Liver (tissue), 10 donors: ENCODE measurements at places on chromosomes 3 and 15.

DNA sequence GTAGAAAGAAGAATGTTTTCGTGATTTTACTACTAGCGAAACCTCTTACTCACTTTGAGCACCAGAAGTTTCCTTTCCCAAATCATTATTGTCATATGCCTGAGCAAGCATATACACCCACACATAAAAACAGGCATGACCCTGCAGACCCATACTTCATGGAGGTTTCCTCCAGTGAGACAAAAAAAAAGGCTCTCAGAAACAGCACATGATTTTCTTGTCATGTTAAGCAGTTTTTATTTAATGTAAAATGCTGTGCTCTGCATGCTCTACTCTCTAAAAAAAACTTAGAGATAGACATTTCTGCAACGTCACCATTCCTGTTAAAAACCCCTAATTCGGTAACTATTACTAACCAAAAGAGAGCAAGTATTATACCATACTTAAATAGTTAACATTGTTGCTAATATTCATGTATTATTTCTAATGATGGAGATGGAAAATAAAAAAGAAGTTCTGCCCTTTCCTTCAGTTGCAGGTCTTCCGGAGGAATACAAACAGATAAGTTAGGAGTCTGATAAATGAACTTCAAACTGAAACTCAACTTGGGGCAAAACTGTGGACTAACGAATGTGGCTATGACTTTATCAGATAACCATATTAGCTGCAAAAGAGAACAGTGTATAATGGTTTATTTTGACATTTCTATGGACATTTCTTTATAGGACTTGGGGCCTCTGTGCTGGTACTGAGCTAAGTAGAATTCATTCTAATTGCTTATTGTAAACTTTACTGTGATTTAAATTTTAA is 15.9 kb downstream of the CD200R1 start:
- DNase-seq, result no peak

DNA sequence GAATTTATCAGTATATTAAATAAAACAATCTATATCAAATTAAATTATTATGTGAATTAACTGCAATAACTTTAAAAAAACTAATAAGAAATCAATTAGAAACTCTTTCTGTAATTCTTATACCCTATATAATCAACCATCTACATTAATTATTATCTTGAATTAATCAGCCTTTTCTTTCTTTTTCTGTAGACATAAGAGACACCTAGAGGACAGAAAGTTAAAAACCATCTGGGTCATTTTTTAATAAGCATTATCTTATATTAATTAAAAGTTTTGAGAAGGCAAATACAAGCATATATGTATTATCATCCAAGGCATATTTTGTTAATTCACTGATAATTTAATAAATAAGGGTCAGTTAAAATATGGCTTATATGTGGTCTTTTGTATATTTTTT is 24.2 kb upstream of the SLC25A26 start:
- no peak for DNase-seq

DNA sequence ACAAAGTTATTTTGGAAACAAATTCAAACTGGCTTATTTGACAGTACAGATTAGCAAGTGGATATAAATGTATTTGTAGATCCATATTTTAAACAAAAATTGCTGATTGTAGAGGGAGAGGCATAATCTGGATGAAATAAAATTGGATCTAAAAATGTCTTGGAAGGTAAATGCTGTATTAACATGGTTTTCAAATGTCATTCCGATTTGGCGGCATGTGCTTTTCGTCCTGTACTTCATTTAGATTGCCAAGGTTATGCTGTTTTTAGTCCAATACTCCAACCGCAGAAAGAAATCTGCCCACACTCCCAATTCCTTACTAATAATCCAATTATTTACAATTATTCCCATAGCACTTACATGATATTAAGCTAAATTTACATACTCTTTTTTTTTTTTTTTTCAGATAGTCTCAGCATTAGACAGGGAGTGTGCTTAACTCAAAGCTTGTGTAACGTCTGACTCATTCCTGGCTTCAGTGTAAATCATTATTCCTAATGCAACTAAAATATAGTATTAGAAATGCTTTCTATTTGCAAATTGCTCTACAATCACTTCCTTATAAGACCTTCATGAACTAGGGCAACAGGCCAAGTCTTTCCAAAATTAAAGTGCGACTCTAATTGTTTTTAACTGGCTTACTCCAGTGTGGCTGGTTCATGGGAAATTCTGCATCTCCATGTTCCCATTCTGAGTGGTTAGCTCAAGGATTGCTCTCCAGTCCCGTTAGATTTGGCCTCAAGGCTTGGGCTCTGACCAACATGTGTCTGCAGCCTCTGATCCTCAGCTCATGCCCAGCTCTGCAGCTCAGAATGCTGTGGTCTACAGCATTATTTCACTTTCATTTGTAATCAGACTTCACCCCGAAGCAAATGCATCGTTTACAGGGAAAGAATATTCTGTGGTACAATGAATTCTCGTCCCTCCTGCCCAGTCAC is 103.9 kb downstream of the FBN1 start:
- no peak for DNase-seq

GRCh38 chr3:51947215-51947900 is 5.2 kb downstream of the PARP3 start:
- DNase-seq, result no peak

- no peak for DNase-seq
Measured at GRCh38 chr3:183797996-183798395, 27.4 kb downstream of the MAP6D1 start.

GRCh38 chr15:42704492-42704926 is 32.4 kb downstream of the CDAN1 start:
- peak; percentile 71 for DNase-seq

DNA sequence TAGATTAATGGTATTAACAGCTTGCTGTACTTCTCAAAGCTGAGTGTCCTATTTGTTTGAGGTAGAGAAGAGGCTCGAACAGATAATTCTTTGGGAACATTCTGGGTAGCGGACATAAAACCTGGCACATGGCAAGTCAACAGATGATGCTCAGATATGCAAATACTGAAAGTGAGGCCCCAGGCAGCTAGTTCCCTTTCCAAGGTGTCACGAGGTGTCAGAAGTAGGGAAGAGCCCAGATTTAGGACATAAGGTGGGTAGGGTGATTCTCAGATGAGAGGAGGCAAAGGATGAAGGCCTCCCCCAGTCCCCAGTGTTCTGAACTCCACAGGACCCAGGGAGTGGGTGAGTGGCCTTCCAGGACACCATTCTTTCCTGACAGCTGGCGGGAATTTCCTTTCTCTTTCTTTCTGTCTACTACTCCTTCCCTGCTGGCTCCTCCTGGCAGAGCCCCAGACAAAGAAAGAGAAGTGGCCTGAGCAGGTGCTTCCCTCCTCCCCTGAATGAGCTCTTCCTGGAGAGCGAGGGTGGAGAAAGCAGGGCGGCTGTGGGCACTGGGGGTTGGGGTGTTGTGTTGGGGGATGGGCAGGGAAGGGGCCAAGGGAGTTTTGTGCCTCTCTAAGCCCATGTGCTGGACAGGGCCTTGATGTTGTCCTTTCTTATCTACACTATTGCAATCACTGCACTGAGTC is 87.5 kb downstream of the CORO2B start:
- no peak for DNase-seq

DNA sequence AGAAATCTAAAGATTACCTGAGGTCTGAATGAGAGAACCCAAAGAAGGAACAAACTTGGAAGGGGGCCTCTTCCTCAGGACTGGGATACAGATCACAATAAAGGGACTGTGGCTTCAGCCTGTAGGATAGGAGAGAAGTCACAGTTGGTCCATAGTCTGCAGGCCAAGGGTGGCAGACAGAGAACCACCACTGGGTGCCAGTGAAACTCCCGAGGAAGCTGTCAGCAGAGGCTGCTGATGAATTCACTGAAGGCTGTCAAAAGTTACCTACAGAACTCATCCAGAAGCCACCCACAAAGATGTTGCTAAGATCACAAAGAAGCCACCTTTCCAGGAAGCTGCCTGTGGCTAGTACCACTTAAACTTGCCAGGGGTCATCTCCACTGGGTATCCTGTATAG is 78.5 kb downstream of the TMCO5A start:
- no peak for DNase-seq

DNA sequence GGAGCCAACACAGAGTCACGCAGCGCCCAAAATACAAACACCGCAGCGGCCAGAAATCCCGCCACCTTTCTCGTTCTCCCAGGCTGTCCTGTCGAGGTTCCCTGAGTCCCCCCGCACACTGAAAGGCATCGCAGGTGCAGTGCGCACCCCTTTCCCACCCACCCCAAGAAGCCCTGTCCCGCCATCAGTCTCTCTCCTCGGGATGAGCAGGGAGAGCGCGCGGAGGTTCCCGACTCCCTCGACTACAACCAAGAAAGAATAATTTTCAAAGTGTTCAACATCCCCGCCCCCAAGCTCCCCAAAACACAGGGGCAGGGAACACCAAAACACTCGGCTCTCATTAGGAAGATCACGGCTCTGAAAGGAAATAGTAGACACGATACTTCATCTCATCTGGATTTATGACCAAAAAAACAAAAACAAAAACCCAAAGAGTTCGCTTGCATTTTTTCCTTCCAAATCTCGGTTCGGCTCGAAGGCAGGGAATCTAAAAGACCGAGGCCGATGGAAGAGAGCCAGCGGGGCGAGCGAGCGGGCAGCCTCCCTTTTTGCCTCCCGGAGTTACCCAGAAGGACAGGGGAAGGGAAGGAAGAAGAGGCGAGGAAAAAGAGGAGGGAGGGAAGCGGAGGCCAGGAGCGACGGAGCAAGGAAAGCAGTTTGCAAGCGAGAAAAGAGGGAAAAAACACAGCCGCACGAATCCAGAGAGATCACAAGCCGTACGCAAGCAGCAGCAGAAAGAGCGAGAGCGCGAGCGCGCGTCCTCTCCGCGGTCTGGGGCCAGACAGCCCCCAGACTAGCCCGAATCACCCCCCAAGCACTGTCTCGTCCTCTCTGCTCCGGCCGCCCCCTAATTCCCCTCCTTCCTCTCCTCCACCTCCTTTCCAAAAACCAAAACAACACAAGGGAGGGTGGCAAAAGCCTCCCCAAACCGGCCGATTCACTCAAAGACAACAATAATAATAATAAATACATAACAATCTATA is 808 bp downstream of the BCL6 start:
- DNase-seq, result peak; percentile 70

- no peak for DNase-seq
Measured at GRCh38 chr15:34943711-34944110, 25.8 kb downstream of the AQR start.

DNA sequence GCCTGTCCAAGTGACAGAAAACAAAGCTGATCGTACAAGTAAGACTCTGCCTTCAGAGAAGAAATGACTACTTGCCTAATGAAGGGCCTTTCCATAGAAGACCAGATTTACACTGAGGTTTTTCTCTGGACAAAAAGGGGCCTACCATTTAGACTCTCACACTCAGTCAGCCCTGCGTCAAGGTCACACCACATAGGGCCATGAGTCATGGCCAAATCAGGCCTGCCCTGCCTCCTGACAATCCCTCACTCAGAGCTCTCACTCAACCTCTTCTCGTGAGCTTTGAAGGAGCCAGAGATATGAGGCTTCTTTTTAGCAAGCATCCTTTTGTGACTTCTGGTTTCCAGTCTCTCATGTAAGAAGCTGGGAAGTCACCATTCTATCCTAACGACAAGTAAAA is 68.1 kb upstream of the NMNAT3 start:
- DNase-seq, result no peak

DNA sequence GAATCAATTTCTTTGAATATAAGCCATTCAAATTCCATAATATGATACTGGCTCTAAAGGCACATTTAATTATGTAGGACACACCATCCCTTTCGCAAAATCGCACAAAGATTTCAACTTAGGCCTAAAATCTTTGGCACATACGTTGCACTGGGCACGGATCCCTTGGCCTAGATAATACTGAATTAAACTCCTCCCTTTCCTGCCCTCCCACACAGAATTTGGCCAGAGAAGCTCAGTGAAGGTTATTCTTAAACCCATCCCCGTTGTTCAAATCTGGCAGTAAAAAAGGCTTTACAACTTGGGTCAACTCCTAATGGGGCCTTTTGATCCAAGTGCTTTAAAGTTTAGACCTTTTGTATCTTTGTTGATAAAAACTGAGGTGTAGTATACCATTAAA is 247.2 kb downstream of the PTPRG start:
- no peak for DNase-seq

DNA sequence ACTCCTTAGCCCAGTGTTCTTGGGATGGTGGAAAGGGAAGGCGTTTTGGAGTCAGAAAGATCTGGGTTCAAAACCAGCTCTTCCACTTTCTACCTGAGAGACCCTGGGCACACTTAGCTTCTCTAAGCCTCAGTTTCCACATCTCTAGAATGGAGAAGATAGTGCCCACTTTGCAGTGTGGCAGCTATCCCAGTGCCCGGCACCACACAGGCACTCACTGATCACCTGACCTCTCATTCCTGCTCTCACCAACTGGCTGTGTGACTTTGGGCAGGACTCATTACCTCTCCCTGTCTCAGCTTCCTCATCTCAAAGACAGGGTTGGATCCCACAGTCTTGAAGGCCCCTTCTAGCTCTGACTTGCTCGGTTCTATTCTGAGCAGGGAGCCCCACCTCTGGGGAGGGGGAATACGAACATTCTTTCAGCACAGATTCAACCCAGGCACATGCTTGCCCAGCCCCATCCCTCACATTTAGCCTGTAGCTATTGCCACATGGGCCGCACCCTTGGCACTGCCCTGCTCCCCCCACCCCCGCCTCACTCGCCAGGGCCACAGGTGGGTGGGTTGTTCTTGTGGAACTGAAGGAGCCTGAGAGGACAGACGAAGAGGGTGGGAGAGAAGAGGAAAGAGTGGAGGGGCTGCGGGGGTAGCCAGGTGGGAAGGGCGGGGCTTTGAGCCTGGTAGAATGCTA is 39.2 kb downstream of the EPHB3 start:
- DNase-seq, result no peak

DNA sequence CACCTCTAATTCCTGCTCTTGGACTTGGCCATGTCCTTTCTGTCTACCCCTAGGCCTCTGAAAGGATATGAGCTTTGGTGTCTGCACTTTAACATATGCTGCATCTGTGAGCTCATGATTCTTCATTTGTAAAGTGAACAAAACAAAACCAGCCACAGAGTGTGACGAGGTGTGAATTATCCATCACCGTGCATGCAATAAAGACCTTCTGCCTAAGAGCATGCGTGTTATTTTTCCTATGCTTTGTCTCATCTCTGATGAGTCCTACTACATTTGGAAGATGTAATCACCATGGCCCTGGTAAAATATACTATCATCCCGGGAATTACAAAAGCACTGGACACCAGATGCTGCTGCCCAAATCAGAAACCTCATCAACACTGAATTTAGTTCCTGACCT is 103.5 kb upstream of the KCNAB1 start:
- no peak for DNase-seq

- DNase-seq, result no peak
Measured at GRCh38 chr3:3305841-3306240, 126.3 kb upstream of the CRBN start.

- DNase-seq, result no peak
Measured at GRCh38 chr3:12392101-12392878, 92.0 kb upstream of the TSEN2 start.
